ENCODE measurements at places on chromosomes 7 and 10. TPM values are rescaled to one million over a fixed set of nuclear protein-coding genes. Genes with fewer than 3 reads are reported as not detected.

The MGAM2 gene
- 0.19 TPM for total RNA-seq

The NUDCD3 gene
- total RNA-seq, result 56.8 TPM

The NODAL gene
- total RNA-seq, result not detected

The PIP gene
- not detected for total RNA-seq

The TAS2R38 gene
- total RNA-seq, result not detected

The PDGFA gene
- total RNA-seq, result 9.6 TPM

The PSTK gene
- total RNA-seq, result 1.8 TPM

The RPS24 gene
- total RNA-seq, result 2,534 TPM

The ZNF775 gene
- 4.4 TPM for total RNA-seq

The ARHGAP12 gene
- total RNA-seq, result 47.4 TPM

The SPDYE8 gene
- total RNA-seq, result not detected

The SPDYE9 gene
- total RNA-seq, result not detected

The SEC24C gene
- total RNA-seq, result 45.1 TPM

The WEE2 gene
- 0.79 TPM for total RNA-seq

The CALCR gene
- total RNA-seq, result 0.28 TPM

The STAMBPL1 gene
- 16.0 TPM for total RNA-seq

The SOSTDC1 gene
- not detected for total RNA-seq

The KIF11 gene
- total RNA-seq, result 0.95 TPM

The FAM25G gene
- total RNA-seq, result not detected

The ITPRID1 gene
- not detected for total RNA-seq

The DDC gene
- 0.44 TPM for total RNA-seq

The PLEKHS1 gene
- not detected for total RNA-seq

The LRRC4 gene
- 2.4 TPM for total RNA-seq

The RADIL gene
- 1.1 TPM for total RNA-seq

The METTL2B gene
- 19.9 TPM for total RNA-seq

The GBX1 gene
- not detected for total RNA-seq

The DGKI gene
- total RNA-seq, result 0.16 TPM

The SLC18A2 gene
- 1.7 TPM for total RNA-seq

The PTF1A gene
- not detected for total RNA-seq

The CREB5 gene
- 31.1 TPM for total RNA-seq

The NANOS1 gene
- 12.1 TPM for total RNA-seq

The TLX1 gene
- total RNA-seq, result not detected

The PNLIP gene
- total RNA-seq, result 1.1 TPM

The AQP1 gene
- 416 TPM for total RNA-seq

The GHRHR gene
- total RNA-seq, result not detected

The RAMP3 gene
- 24.6 TPM for total RNA-seq

The FKBP14 gene
- 8.0 TPM for total RNA-seq

The CYP2C19 gene
- total RNA-seq, result not detected

The KCND2 gene
- total RNA-seq, result 1.7 TPM

The WDR86 gene
- 41.5 TPM for total RNA-seq

The CFAP69 gene
- 28.4 TPM for total RNA-seq

The PRPS1L1 gene
- total RNA-seq, result not detected

The TSPAN13 gene
- total RNA-seq, result 26.3 TPM

The RPEL1 gene
- not detected for total RNA-seq

The ADCYAP1R1 gene
- total RNA-seq, result 21.3 TPM

The OPALIN gene
- not detected for total RNA-seq

The FEZF1 gene
- 0.19 TPM for total RNA-seq

The TEX47 gene
- not detected for total RNA-seq

The PILRA gene
- 36.9 TPM for total RNA-seq

The DHTKD1 gene
- 23.7 TPM for total RNA-seq

The TMEM176A gene
- total RNA-seq, result 18.1 TPM

The PRSS37 gene
- not detected for total RNA-seq

The LEP gene
- 12.3 TPM for total RNA-seq

The LOXL4 gene
- total RNA-seq, result 13.0 TPM

The VENTX gene
- 0.32 TPM for total RNA-seq

The POLL gene
- total RNA-seq, result 22.0 TPM

The CALHM2 gene
- 113 TPM for total RNA-seq

The TFR2 gene
- not detected for total RNA-seq

The DRGX gene
- not detected for total RNA-seq
